Mesangial cell (primary cell): ENCODE measurements at places on chromosomes 7 and 10. TPM values are rescaled to one million over a fixed set of nuclear protein-coding genes. Genes with fewer than 3 reads are reported as not detected.

Gene GRID1
- total RNA-seq, result 0.13 TPM in 1 of 2 replicates, not detected in the other

Gene TRIM50
- total RNA-seq, result not detected in 2 replicates

Gene LIPF
- total RNA-seq, result not detected in 2 replicates

Gene SMO
- 21.0 and 49.7 TPM in 2 replicates for total RNA-seq
